ENCODE measurements at places on chromosomes 7 and 10. TPM values are rescaled to one million over a fixed set of nuclear protein-coding genes. Genes with fewer than 3 reads are reported as not detected.

Gene PARP12
- total RNA-seq, result 32.4 TPM

Gene INA
- total RNA-seq, result 0.38 TPM

Gene VWA2
- not detected for total RNA-seq

GRCh38 chr10:98235846-98236245 is 32.1 kb downstream of the LOXL4 start:
- peaks cover 13% of the 10 kb centered on the region for H3K36me3 ChIP-seq
- H3K4me3 ChIP-seq, result no peak overlapping the region
- H3K27ac ChIP-seq, result no peak overlapping the region
- H3K4me1 ChIP-seq, result no peaks in the 10 kb centered on the region
- no peaks in the 10 kb centered on the region for H3K27me3 ChIP-seq

Gene AASS
- total RNA-seq, result 1.5 TPM

Gene FGL2
- total RNA-seq, result 1.1 TPM

GRCh38 chr10:7649673-7650300 is 17.0 kb downstream of the ITIH5 start:
- H3K36me3 ChIP-seq, result no peaks in the 10 kb centered on the region
- no peak overlapping the region for H3K4me3 ChIP-seq
- no peak overlapping the region for H3K27ac ChIP-seq

DNA sequence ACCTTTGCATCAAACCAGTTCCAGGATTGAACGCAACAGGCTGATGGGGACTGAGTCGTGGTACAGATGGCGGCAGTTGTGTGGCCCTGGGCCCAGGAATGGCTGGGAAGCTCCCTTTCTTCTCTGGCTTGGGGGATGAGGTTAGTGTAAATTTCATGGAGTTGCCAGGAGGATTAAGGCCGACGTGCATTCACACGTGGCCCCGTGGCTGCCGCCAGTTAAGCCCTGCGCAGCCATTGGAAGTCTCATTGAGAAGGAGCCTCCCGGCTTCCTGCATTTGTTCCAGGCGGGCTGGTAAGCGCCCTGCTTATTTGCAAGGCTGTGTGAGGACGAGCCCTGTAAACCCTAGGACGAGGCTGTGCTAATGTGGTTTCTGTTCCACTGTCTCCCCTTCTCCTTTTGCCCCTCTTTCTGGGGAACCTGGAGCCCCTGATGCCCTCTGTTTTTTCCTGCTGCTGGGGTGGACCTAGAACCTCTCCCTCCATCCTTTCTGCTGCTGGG is 174.7 kb upstream of the TNRC18 start:
- no peak overlapping the region for H3K4me3 ChIP-seq
- no peaks in the 10 kb centered on the region for H3K36me3 ChIP-seq
- peaks cover 18% of the 10 kb centered on the region for H3K4me1 ChIP-seq
- no peak overlapping the region for H3K27ac ChIP-seq
- no peak for DNase-seq

Gene HSPA12A
- 0.06 TPM for total RNA-seq

Gene IFRD1
- total RNA-seq, result 55.1 TPM

GRCh38 chr10:132229834-132230556 is 43.2 kb downstream of the DPYSL4 start:
- no peaks in the 10 kb centered on the region for H3K27me3 ChIP-seq
- H3K4me3 ChIP-seq, result peak overlapping the region; percentile 69
- H3K4me1 ChIP-seq, result peaks cover 28% of the 10 kb centered on the region
- no peaks in the 10 kb centered on the region for H3K36me3 ChIP-seq
- peak; percentile 63 for DNase-seq

DNA sequence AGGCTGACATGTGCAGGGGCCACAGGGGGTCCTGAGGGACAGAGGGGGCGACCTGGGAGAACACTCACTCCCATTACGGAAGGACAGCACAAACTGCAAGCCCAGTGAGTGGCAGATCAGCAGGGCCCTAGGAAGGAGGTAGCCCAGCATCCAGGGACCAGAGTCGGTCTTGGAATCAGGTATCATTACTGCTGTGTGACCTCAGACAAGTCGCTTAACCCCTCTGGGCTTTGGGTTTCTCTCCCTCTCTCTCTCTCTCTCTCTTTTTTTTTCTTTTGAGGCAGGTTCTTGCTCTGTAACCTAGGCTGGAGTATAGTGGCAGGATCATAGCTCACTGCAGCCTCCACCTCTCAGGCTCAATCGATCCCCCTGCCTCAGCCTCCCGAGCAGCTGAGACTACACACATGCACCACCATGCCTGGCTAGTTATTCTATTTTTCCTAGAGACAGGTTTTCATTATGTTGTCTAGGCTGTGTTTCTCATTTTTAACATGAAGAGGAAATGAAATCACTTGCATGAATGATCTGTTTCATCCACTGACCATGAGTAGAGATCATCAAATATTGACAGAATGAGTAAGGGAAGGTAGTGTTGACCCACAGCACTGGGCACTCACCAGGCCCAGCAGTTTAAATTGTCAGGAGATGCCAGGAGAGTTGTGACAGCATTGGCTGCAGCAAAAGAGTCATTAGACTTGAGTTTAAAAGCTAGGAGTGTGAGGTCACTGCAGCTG is 49.4 kb downstream of the BUB3 start:
- DNase-seq, result no peak
- peaks cover 17% of the 10 kb centered on the region for H3K4me1 ChIP-seq
- H3K36me3 ChIP-seq, result peaks cover 30% of the 10 kb centered on the region
- H3K4me3 ChIP-seq, result no peak overlapping the region
- no peaks in the 10 kb centered on the region for H3K27me3 ChIP-seq

All from activated naive CD8-positive, alpha-beta T cell treated with anti-CD3 and anti-CD28 coated beads for 36 hours (primary cell).